ENCODE measurements at places on chromosomes 7 and 10. TPM values are rescaled to one million over a fixed set of nuclear protein-coding genes. Genes with fewer than 3 reads are reported as not detected.

GRCh38 chr10:133159611-133159949, 439 bp upstream of the KNDC1 start:
- no peak for DNase-seq

DNA sequence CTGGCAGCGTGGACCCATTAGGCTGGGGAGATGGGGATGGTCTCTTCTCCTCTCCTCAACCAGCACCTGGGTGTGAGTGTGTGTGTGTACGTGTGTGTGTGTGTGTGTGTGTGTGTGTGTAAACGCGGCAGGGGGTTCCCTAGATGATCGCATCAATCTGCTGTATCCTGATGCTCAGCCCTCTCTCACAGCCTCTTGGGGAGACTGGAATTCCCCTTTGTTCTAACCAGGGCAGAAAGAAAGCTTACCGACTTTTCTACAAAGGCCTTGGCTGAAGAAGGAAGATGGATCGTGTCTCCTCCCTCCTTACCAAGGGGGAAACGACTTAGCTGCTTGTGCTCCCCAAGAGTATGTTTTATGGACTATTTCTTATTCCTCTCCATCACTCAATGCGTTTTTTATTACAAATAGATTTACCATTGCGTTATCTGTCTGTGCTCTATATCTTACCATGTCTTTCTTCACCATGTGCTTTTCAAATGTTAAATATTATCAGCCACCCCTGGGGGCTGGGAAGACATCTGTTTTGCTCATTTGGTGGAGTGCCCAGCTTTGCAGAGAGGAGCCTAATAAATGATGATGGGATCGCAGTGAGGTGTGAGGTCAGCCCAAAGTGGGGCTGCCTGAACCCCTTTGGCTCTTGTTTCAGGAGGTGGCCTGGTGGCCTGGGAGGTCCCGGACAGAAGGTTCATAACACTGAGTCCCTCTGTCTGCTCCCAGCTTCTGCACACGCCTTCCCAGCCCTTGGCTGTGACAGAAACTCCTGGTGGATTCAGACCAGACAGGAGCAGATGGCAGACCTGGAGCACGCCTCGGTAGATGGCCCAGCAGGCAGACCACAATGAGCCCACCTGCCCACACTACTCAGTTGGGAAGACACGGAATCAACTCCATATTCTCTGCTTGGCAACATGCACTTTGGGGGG, 262.0 kb downstream of the PRPF18 start:
- no peak for DNase-seq

GRCh38 chr7:133275446-133276095, 22.7 kb downstream of the EXOC4 start:
- no peak for DNase-seq

DNA sequence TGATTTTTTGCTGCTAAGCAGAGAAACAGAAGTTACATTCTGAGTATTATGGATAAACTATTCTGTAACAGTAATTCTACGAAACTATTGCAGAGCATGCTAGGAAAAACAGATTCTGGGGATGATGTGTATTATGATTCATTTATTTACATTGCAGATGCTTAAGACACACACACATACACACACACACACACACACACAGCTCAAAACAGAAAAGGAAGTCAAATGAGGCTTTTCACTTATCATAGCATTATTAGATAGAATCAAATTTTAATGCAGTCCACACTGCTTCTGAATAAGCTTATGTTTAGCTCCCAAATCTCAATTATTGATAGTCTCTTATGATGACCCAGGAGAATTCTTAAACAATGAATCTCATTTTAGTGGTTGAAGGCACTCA, 307.2 kb downstream of the HGF start:
- no peak for DNase-seq

DNA sequence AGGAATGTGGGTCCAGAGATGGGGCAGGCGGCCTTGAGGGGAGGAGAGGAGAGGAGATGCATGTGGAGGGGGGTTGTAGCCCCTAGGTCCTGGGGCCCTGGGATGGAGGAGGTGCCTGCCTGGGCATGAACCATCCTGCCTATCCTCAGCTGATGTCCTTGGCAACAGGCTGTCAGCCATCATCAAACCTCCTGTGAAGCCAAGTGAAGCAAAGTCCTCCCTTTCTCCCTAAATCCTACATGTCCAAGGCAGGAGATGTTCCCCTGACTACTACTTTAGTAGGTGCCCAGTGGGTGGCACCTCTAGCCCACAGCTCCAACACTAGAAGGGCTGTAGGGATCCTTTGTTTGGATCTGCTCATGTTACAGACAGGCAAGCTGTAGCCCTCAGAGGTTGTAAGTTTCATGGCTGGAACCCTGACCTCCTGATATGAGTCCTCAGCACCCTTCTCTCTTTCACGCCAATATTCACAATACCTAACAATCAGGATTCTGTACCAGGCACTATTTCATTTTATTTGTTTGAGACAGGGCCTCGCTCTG, 66.6 kb upstream of the SYPL1 start:
- peak; percentile 34 for DNase-seq

- peak; percentile 51 for DNase-seq
Observed at GRCh38 chr10:110841767-110842267, 29.9 kb upstream of the PDCD4 start.

DNA sequence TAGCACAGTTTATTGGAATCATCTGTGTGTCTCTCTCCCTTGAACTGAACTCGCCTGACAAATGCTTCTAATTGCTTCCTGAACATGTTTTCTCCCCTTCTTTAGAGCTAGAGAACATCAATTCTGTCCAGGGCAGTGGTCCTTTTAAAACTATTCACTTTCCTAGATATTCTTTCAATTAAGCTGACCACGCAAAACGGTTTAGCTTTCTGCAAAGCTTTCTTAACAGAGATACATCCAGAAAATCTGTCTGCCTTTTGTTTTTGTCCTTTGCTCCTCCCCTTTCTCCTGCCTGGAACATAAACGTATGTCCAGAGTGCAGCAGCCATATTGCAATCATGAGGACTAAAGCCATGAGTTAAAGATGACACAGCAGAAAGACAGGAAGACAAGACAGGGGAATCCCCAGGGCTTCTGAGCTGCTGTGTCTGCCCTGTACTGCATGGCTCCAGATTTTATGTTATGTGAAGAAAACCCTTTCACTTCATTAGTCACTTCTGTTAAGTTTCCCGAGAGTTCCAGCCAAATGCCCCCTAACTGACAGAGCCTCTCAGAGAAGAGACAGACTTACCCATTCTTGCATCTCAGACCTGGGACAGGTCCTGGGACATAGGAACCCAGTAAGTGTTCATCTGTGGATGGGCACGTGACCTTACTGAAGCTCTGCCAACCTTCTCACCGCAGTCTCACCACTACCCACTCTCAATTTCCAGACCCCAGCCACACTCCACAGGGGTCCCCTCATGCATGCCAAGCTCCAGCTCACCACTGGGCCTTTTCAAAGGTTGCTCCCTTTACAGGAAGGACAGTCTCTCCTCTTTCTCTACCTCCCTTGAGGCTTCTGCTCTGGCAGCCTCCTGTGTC, 35.0 kb upstream of the CPXM2 start:
- peak; percentile 15 for DNase-seq

DNA sequence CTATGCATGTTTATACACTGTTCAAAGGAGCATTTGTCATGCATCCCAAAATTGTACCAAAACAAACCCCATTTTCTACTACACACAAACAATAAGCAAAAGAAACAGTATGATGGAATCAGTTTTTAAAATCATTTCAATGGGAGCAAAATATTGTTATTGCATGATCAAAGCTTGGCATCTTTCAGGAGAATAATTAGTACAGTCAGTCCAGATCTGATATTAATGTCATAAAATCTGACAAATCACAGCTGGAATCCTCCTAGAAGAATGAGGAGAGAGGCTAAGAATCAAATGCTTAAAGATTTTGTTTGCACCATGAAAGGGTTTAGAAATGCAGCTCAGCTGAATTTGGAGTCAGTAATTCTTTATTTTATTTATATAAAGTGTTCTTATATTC, 229.7 kb upstream of the SEMA3E start:
- DNase-seq, result no peak

GRCh38 chr7:95608359-95609173, 12.2 kb upstream of the PDK4 start:
- DNase-seq, result no peak

The STOX1 gene
- 0.36 TPM for total RNA-seq

GRCh38 chr7:131503639-131504038, 52.8 kb downstream of the PODXL start:
- DNase-seq, result no peak

- DNase-seq, result no peak
Observed at GRCh38 chr7:81138870-81139269, 220.0 kb upstream of the SEMA3C start.

DNA sequence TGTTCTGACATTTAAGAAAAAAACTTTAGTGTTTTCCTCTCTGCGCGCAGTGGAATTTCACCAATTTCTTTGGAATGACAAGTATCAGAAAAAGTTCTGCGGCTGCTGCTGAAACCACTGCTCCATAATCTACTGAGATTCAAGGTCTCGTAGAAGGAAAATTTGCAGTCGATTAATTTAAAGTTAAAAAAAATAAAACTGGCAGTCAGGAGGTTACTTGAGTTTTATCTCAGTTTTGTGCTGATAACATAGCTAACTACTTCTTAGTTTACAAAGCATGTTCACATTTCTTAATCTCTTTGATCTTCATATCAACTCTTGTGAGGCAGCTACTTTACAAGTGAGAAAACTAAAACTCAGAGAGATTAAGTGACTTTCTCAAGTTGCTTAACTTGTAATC, 18.2 kb upstream of the CALD1 start:
- no peak for DNase-seq

The ANXA11 gene
- total RNA-seq, result 237 TPM

DNA sequence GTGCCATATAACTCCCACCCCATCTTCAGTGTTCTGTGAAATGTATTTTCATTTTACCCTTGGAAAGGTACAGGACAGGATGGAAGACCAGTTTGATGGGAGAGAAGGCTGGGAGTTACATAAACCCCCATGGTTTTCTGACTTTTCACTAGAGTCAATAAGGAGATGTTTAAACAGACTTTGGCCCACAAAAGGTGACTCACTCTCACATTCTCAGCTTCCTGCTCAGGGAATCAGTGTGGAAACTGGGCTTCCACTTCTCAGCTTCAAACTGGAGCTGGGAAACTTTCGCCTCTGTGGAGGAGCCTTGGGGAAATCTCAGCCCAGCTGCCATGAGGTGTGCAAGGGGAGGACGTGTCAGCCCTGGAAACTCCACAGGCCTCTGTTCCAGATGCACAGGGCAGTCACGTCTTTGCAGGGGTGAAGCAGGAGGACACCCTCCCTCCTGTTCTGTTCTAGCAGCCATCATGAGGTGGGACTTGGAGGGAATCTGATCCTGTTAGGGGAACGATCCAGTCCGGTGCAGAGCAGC, 560.5 kb upstream of the GALNT17 start:
- DNase-seq, result no peak

The SLC35B4 gene
- 10.9 TPM for total RNA-seq

The AGAP6 gene
- 11.6 TPM for total RNA-seq

GRCh38 chr10:120174491-120174890, 282.0 kb downstream of the SEC23IP start:
- no peak for DNase-seq

- DNase-seq, result no peak
Observed at GRCh38 chr7:73852500-73852899, 8.5 kb upstream of the TMEM270 start.

The CFAP46 gene
- 0.07 TPM for total RNA-seq

DNA sequence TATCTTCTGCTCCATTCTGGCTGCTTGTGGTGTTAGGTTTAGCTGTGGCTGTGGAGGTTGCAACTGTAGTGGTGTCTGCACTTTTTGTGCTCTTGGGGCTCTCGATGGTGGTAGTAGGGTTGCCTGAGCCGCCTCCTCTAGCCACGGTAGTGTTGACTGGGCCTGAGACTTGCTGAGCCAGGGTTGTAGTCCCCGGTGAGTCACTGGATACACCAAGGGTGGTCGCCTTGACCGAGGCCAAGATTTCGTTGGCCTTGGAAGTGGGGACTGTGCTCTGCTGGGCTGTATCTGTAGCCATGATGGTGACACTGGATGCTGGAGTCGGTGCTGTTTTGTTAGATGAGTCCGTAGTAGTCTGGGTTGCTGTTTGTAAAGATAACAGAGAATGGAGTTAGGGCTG, 45.4 kb downstream of the PODXL start:
- no peak for DNase-seq

DNA sequence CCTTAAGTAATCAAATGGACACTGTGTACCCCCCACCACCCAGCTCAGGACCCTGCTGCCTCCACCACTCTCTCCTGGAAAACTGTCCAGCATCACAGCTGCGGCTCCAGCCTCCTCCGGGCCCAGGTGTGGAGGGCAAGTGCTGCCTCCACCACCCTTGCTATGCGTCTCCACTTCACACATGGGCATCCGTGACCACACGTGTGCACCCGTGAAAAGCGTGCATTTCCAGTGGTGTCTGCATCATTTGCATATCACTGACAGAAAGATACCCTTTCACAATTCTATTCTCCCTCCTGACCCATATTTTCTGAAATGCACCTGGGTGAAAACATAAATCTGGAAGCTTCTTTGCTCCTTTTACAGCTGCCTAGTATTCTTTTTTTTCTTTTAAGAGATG, 89.7 kb upstream of the PDGFA start:
- no peak for DNase-seq

- no peak for DNase-seq
Observed at GRCh38 chr7:156475666-156476065, 164.9 kb upstream of the RNF32 start.

DNA sequence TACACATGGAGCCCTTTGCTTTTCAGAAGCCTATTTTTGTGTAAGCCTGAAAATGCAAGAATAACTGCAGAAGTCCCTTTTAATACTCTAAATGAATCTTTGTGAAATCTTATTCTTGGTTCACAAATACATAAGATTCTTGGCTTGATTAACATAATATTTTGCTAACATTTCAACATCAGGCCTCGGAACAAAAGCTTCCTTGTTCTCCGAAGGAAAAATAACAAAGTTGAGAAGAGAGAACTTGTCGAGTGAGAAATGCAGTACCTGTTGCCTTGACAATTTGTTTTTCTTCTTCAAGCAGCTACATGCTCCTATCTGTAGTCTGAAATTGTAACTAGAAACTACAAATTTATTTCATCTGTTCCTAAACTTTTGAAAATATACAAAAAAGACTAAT, 8.5 kb downstream of the NT5C2 start:
- no peak for DNase-seq

DNA sequence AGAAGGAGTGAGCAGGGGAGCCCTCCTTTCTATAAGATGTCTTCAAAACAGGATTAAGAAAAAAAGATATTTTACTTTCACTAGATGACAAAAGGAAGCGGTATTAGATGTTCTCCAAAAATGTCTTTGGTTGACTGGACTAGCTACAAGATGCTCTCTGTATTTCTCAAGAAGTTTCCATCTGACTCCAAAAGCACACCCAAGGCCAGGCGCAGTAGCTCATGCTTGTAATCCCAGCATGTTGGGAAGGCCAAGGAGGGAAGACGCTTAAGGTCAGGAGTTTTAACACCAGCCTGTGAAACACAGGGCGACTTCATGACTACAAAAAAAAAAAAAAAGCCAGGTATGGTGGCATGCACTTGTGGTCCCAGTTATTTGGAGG, 84.5 kb downstream of the PIP4K2A start:
- peak; percentile 68 for DNase-seq

The LOXL4 gene
- total RNA-seq, result not detected

GRCh38 chr10:44258019-44258418, 126.9 kb downstream of the CXCL12 start:
- no peak for DNase-seq

Measured in activated CD4-positive, alpha-beta memory T cell treated with anti-CD3 and anti-CD28 coated beads for 36 hours (primary cell).